Activated naive CD4-positive, alpha-beta T cell treated with anti-CD3 and anti-CD28 coated beads, Interleukin-2, amount 50 U/mL, for 72 hours (primary cell): ENCODE measurements at places on chromosomes 2 and 18.

GRCh38 chr2:222946700-222947287 lies 86.0 kb downstream of the ACSL3 start:
- no peak for DNase-seq

- DNase-seq = no peak
Observed at GRCh38 chr2:60998628-60999545, 18.6 kb upstream of the PEX13 start.

- DNase-seq = no peak
Observed at GRCh38 chr2:178419123-178419522, 31.9 kb downstream of the PRKRA start.

DNA sequence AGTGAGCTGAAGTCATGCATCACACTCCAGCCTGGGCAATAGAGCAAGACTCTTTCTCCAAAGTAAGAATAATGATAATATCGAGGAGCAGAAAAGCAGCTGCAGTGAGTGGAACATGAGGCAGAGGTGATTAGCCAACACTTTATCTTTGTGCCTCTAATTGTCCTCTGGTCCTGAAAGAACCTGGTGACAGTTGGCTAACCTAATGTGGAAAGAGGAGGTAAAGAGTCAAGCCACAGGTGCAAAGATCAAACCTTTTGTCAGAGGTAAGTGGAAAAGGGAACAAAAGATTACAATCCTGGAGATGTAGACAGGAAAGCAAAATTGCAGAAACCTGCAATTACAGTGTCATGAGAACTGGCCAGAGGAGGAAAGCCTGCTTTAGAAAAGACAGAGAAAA lies 53.5 kb upstream of the LCLAT1 start:
- DNase-seq = no peak

DNA sequence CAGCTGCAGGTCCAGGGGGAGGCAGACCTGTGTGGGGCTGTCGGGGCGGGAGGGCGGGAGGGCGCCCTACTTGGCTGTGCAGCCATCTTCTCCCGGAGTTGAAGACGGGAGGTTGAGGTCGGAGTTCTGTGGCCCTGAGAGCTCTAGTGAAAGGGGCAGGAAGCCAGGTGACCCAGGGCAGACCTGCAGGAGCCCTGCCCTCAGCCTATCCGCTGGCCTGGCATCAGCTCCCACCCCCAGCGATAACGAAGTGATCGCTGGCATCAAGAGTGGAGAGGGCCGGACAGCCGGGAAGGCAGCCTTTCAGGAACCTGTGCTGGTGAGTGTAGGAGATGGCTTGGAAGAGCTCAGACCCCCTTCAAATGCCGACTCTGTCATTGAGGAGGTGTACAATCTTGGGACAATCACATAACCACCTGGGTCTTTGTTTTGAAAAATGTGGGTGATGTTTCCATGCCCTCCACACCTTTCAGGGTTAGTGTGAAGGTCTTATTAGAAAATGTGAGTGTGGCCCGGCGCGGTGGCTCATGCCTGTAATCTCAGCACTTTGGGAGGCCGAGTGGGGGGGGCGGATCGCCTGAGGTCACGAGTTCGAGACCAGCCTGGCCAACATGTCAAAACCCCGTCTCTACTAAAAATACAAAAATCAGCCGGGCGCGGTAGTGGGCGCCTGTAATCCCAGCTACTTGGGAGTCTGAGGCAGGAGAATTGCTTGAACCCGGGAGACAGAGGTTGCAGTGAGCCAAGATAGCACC lies 1.3 kb downstream of the ARHGEF4 start:
- DNase-seq = no peak

GRCh38 chr2:201072201-201072530 lies 365 bp downstream of the NDUFB3 start:
- DNase-seq = no peak

- no peak for DNase-seq
Observed at GRCh38 chr2:173969886-173970285, 4.7 kb upstream of the SP3 start.

- no peak for DNase-seq
Observed at GRCh38 chr2:189628817-189629530, 32.3 kb upstream of the ASNSD1 start.

- no peak for DNase-seq
Observed at GRCh38 chr2:236298924-236299475, 34.8 kb upstream of the ASB18 start.

DNA sequence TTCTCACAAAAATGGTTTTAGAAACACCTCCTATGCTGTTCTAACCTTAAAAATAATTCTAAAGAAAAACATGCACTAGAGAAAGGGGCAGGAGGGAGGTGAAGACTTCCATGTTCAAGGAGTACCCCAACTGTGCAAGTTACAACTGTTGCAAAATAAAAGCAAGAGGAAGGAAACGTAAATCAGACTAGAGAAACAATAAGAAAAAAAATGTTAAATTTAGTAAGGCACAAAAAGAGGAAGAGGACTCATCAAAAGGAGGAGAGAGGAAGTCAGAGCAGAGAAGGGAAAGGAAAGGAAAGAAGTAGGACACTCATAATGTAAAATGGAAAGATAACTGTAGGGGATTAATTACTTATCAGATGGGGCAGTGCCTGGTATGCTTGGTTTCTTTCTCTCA lies 34.1 kb downstream of the RAPH1 start:
- DNase-seq = no peak

DNA sequence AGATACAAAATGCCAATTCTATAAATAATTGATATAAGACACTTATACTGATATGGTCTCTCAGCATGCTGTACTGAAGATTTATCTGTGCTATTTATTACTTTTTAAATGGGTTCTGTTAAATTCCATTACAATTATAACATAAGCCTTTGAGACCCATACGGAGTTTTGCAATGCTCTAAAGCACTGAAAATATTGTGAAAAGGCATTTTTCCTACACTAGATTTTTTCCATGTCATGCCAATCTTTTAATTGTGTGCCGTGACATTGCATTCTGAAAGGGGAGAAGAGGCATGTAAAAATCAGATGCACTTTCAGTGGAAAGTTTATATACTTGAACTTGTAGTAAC lies 46.5 kb downstream of the EFEMP1 start:
- no peak for DNase-seq

DNA sequence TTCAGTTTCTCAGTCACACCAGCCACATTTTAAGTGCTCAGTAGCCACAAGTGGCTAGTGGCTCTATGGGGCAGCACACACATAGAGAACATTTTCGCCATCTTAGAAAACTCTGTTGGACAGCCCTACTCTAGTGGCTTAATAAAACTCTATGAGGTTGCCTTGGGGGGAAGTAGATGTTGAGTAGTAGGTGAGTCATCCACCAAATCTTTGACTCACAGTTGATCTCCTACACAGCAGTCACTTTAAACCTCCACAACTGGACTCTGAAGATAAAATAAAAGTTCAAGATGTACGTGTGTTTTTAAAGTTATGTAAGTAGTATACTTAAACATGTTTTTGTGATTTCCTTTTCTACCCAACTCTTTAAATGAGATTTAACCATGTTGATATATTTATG lies 379.0 kb downstream of the SETBP1 start:
- DNase-seq = no peak
